ENCODE measurements at places on chromosomes 6 and 20.

- DNase-seq = no peak
Observed at GRCh38 chr6:28736121-28736520, 187.7 kb downstream of the TRIM27 start.

DNA sequence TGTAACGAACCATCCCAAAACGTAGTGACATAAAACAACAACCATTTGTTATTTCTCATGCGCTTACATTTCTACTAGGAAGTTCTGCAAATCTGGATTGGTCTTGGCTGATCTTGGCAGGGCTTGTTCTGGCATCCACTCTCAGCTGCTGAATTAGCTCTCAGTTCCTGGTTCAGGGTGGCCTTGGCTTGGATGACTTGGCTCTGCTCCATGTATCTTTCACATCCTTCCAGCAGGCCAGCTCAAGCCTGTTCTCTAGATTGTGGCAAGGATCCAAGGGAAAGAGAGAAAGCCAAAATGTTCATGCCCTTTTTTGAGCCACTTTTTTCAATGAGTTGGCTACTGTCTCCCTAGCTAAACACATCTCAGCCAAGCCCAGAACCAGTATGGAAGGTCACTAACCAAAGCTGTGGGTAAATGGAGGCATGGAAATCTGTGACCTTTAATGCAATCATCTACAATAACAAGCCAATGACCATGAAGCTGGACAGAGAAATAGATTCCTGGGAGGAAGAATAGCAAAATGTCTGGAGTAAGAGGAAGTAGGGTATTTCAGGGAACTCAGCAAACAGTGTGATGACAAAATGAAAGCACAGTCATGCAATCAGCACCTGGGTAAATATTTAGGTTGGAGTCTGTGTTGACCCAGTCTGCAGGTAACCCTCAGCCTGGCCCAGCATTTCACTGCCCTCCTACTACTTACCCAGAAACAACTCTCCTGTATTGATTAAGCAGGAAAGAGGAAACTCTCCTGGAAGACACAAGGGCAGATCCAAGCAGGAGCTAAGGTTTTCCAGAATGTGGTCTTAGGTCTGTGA is 32.7 kb upstream of the SNAP25 start:
- DNase-seq = no peak

GRCh38 chr6:130776287-130776925 is 50.8 kb upstream of the SMLR1 start:
- DNase-seq = no peak

DNA sequence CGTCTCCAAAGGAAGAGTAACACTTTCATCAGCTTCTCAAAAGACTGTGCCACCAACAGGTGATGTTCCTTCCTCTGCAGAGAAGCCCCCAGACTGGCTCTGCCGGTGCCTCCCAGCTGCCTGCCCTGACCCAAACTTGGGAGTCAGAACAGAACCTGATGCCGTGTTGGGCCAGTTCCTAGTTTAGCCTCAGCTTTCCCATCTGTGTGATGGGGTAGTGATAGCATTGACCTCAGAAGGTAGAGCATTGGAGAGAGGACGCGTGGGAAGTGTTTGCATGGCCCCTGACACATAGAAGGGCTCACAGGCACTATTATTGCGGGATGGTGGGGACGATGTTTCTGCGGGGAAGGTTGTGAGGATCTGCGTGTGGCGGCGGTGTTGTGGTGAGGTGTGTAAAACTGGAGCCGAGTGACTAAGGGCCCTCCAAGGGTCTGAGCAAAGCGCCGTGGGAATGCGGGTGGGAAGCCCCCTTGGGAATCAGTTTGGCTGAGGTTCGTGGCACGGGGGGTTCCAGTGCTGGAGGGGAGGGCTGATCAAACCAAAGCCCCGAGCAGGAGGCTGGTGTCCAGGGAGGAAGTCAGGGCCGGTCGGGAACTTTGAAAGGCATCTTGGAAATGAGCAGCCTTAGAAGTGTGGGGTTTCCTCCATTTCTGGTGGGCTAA is 1.7 kb downstream of the NTSR1 start:
- DNase-seq = no peak

DNA sequence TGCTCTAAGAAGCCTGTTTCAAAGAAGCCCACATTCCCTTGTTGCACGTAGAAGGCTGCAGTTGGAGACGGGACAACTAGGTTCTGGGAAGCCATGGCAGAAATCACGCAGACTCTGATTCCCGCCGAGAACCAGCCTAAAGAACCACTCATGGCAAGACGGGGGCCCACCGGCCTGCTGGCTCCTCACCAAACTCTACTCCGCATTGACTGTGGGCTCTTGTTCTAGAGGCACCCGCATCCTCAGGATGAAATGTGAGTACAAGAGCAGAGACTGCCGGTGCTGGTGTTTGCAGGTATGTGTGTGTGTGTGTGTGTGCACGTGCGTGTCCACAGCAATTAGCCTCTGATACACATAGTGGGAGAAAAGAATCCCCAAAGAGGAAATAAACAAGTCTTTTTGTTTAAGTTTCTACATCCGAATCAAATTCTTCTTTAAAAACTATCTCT is 42.3 kb upstream of the NR2E1 start:
- no peak for DNase-seq

DNA sequence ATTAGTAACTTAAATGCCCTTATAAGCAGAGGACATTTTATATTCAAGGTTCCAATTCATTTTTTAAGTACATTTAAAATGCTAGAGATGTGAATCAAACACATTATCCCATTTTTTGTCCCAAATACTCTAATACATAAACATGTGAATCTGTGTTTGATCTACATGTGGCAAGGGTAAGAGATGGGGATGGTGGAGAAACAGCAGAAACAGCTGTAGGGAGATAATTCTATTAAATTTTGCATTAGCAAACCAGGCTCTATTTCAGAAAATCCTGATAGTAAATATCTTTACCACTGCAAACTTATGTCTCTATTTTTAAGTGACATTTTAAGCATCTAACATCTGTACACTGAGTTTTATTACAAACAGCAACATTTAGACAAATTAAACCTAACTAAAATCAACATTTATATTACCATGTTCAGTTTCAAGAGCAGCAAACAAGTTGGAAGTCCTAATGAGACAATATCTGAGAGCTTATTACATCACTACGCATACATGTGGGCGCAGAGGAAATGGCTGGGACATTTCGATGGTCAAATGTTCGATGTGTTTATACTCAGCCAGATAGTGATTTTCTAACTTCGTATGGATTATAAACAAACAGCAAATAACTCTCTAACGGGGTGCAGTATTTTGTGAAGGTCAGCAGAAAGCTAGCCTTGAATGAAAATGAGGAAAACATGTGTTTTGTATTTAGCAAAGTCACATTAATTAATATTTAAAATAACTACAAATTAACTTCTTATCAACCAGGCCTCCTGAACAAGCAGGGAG is 165.1 kb downstream of the GJA1 start:
- DNase-seq = no peak

Measured in activated naive CD8-positive, alpha-beta T cell treated with anti-CD3 and anti-CD28 coated beads, Interleukin-2, amount 10 ng/mL, durations not matched to agents 7 days and 5 days (primary cell).